ENCODE measurements at places on chromosomes 5 and 9. TPM values are rescaled to one million over a fixed set of nuclear protein-coding genes. Genes with fewer than 3 reads are reported as not detected.

DAPK1 gene
- not detected for polyA plus RNA-seq

SPRY4 gene
- polyA plus RNA-seq = not detected

FOXD4L5 gene
- polyA plus RNA-seq = not detected

PCDHGA9 gene
- polyA plus RNA-seq = 0.09 TPM

NLN gene
- polyA plus RNA-seq = 3.5 TPM

SPATA24 gene
- polyA plus RNA-seq = 5.6 TPM

ACOT12 gene
- not detected for polyA plus RNA-seq

LECT2 gene
- not detected for polyA plus RNA-seq

IL13 gene
- not detected for polyA plus RNA-seq
